HL-60 (cell line): ENCODE measurements at places on chromosomes 3 and 15.

- DNase-seq, result no peak
Observed at GRCh38 chr15:56931639-56932508, 13.4 kb downstream of the TCF12 start.

- DNase-seq, result no peak
Observed at GRCh38 chr3:114481113-114481512, 187.3 kb downstream of the TIGIT start.

DNA sequence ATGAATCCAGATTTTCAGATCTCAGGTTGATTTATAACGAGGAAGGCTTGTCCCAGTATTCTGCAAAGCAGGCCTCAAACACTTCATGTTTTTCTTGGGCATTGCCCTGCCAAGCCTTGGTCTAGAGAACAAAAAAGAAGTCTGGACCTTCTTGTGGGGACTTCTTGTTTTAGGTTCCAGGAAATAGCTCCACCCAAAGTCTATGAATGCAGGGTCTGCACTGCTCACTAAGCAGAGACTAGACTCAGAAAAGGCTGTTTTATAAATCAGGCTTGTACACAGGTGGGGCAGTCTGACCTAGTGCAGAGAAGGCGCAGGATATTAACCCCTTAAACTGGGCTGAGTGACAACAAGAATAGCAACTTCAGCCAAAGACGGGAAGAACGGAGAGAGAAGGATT is 44.3 kb downstream of the GLB1 start:
- no peak for DNase-seq

GRCh38 chr3:128935922-128936321 is 56.5 kb downstream of the ACAD9 start:
- no peak for DNase-seq

GRCh38 chr3:194851254-194851653 is 165.6 kb downstream of the FAM43A start:
- DNase-seq, result no peak

- no peak for DNase-seq
Observed at GRCh38 chr3:14473411-14473891, 66.7 kb downstream of the GRIP2 start.

GRCh38 chr3:59655418-59656015 is 605.7 kb upstream of the CFAP20DC start:
- DNase-seq, result no peak

GRCh38 chr3:106401666-106402490 is 533.1 kb upstream of the CBLB start:
- DNase-seq, result no peak

GRCh38 chr15:70470556-70471191 is 292.7 kb downstream of the UACA start:
- no peak for DNase-seq

GRCh38 chr3:149020839-149021252 is 29.5 kb downstream of the GYG1 start:
- no peak for DNase-seq

DNA sequence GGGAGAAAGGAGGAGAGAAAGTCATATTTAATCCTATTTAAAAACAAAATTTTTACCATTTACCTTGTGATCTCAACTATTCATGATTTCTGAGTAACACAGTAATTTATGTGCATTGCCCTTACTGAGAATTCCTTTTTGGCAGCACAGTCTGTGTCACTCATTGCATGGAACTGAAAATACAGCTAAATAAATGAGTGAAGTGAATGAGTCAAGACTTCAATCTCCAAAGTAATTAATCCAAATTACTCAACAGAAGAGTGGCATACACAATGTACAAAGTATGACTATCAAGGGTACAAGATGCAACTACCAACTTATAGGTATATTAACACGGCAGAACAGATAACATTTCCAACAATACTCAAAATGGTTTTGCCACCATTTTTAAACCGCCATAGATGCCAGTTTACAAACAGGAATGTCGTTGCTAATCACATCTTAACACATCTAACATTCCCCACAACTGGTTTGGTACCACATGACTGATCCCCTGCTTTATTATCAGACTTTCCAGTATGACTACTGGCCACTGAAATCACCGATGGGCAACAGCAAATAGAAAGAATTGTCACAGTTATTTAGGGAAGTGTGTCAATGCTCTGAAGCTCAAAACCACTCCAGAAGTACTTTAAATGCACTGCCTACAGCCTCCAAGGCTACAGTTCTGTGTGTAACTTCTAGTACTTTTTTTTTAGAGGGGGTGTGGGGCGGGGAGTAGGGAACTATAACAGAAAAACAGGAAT is 410.4 kb downstream of the SHQ1 start:
- DNase-seq, result no peak

GRCh38 chr3:128546646-128547045 is 53.6 kb upstream of the GATA2 start:
- DNase-seq, result no peak

DNA sequence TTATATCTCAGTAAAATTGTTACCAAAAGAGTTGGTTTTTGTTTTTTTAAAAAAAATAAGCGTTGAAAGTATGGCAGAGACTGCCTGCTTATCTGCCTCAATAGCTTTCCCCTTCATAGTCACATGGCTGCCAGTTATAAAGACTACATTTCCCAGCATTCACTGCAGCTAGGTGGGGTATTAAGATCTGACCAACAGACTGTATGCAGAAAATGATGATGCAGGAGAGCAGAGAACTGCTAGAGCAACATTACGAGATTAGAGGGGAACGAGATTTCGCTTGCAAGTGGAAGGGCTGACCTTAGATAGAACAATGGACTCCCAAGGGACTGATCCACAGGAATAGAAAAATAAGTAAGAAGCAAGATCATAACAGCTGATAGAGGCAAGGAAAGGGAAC is 14.3 kb downstream of the RHOA start:
- DNase-seq, result no peak

GRCh38 chr3:195040773-195041520 is 230.0 kb downstream of the XXYLT1 start:
- DNase-seq, result no peak

GRCh38 chr3:153043729-153044328 is 118.2 kb upstream of the RAP2B start:
- no peak for DNase-seq

DNA sequence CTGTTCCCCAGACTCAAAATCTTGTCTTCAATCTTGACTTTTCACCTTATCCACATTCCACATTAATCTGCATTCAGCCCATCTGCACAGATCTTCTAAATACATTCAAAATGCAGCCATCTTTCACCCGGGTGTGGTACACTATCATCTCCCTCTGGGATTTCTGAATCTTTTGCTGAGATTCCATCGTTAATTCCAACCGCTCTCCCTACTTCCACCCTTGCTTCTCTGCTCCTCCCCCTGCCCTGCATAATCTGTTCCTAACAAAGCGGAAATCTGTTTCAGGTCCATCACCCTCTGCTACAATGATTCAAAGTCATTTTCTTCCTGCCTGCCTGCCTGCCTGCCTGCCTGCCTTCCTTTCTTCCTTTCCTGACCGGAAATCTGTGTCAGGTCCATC is 7.9 kb upstream of the GOLGA8B start:
- DNase-seq, result no peak

DNA sequence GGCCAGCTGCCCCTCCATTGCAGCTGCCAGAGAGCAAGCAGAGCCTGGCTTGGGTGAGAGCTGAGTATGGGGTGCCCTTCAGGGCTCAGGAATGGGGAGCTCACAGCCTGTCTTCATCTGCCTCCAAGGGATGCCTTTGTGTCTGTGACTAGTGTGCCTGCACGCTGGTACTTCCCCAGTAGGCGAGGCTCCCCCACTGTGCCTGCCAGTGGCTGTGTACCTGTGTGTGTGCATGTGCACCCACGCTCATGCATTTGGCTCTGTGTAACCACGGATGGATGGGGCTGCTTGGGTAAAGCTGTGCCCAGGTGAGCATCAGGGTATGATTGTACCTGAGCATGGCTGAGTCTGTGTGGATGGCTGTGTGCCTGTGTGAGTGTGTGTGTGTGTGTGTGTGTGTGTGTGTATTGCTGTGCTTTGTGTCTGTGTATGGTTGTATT is 2.3 kb upstream of the GRM2 start:
- DNase-seq, result no peak

- no peak for DNase-seq
Observed at GRCh38 chr15:74663303-74664027, 32.4 kb downstream of the EDC3 start.

DNA sequence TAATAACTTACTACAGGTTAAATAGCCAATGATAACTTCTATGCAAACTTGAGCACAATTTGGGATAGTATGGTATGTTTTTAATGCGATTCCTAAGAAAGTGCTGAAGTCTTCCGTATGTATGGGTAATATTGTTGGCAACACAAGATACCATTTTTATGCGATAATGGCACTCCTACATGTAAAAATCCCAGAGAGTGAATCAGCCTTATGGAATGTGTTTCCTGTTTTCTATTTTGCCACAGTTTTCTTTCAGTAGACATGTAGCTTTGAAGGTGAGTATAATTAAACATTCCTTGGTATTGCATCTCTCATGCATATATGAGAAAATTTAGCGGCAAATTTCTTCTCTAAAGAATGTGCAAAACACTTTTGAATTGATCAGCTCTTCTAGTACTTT is 396.8 kb upstream of the AZI2 start:
- DNase-seq, result no peak

GRCh38 chr3:134622806-134623365 is 27.9 kb downstream of the KY start:
- DNase-seq, result no peak

GRCh38 chr3:52407779-52408178 is 37.1 kb downstream of the SEMA3G start:
- no peak for DNase-seq

GRCh38 chr3:118705487-118706219 is 329.0 kb downstream of the IGSF11 start:
- no peak for DNase-seq

- DNase-seq, result no peak
Observed at GRCh38 chr15:85071061-85071460, 89.4 kb downstream of the PDE8A start.

GRCh38 chr3:172569128-172570008 is 46.1 kb upstream of the TNFSF10 start:
- DNase-seq, result no peak

GRCh38 chr15:34943711-34944110 is 25.8 kb downstream of the AQR start:
- no peak for DNase-seq
